ENCODE measurements at places on chromosomes 3 and 15.

DNA sequence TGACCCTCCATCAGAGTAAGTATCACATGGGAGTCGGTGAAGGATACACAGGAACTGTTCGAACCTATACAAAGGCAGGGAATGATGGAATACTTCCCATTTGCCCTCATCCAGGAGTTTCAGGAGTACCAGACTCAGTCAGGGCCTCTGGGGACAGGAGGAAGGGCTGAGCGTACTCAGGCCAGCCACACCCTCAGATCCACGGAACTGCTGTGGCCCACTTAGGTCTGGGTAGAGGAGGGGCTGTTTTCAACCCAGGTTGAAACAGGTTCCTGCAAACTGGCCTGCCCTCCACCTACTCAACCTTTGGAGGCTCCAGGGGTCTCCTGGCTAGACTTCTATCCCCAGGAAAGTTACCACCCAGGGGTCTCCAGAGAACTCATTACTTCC, 6.7 kb upstream of the IGDCC3 start:
- DNase-seq = no peak

- DNase-seq = no peak
Measured at GRCh38 chr15:80586161-80586560, 108.9 kb upstream of the ABHD17C start.

DNA sequence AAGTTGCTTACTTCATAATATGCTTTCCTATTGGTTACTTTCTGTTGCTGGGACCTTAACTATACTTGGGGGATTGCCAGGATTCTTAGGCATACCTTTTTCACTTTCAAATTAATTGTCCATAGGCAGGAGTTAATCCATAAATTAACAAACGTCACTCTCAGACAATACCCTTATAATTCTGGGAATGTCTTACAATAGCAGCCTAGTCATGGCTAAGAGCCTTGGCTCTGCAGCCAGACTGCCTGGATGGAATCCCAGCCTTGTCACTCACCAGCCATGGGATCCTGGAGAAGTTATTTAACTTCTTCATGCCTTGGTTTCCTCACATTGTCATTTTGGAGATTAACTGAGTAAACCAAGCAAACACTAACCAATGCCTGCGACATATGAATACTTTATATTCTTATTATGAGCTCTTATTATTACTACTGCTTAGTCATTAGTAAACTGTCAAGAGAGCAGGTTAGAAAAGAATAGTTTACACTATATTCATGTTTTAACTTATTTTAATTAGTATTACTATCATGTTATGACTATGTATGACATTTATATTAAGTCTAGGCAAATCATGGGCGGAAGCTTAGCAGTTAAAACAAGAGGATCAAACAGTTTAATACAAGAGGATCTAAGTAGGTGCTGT, 29.0 kb downstream of the GYG1 start:
- DNase-seq = no peak

GRCh38 chr3:194985031-194985578, 285.9 kb downstream of the XXYLT1 start:
- no peak for DNase-seq

GRCh38 chr3:151283387-151283786, 5.0 kb upstream of the P2RY14 start:
- DNase-seq = no peak

- DNase-seq = no peak
Measured at GRCh38 chr3:134311265-134311664, 60.6 kb upstream of the RYK start.

DNA sequence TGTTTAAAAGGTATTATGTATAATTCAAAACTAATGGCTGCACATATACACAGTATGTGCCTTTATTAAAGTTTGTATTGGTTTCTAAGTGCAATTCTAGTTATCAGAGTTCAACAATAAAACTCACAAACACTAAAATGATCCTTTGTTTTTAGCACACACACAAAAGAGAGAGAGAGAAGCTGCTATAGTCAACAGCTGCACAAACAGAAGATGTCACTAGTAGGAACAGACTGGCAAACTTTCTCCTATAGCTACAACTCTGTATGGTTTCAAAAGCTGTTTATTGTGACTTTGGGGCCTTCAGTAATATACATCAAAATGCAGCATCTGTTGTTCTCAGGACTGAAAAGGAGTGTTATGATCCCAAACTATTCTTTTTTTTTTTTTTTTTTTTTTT, 6.1 kb downstream of the SECISBP2L start:
- no peak for DNase-seq

DNA sequence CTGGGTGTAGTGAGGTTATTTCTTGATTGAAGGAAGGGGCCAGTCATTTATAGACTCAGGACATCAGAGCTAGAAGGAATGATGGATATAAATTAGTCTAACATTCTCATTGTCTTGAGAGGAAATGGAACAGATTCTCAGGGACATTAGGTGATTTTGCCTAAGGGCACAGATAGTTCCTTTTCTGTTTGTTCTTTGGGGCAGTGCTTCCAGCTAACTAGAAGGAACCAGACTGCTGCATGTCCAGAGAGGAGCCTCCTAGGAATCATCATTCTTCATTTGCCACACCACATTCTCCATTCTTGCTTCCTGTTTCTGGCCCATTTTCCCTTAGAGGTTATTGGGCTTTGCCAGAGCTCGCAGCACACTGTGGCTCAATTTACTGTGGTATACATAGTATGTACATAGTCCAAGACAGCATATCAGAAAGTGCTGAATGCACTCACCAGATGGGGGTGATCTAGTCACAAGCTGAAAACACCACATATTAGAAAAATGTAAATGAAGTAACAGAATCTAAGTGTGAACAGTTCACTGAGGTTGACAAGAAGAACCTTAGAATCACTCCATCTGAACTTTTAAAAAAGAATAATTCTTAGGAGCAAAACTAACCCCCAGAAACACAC, 62.7 kb upstream of the MYZAP start:
- no peak for DNase-seq

DNA sequence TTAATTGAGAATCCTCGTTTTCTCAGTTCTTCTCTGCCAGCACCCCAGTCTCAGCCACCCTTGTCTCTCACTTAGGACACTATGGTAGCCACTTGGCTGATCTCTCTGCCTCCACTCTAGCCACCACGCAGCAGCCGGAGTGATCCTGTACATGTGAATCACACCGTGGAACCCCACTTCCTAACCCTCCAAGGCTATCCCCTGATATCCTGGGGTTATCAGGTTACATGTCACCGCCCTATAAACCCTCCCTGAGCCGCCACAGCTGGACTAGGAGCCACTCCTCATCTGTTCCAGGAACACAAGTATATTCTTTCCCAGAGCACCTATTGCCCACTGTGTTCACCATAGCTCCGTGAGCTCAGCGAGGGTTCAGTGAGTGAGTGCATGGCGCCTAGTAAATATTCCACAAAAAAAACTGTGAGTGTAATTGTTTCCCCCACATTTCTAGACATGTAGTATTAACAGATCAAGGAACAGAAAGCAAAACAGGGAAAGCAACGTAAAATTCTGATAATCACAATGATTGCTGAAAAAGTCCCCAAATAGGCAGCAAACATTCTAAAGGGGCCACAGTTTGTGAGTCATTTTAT, 661 bp upstream of the PARP14 start:
- no peak for DNase-seq

GRCh38 chr15:62770752-62771151, 271.8 kb upstream of the TPM1 start:
- DNase-seq = no peak

- no peak for DNase-seq
Measured at GRCh38 chr3:8573342-8573926, 71.2 kb downstream of the SSUH2 start.

DNA sequence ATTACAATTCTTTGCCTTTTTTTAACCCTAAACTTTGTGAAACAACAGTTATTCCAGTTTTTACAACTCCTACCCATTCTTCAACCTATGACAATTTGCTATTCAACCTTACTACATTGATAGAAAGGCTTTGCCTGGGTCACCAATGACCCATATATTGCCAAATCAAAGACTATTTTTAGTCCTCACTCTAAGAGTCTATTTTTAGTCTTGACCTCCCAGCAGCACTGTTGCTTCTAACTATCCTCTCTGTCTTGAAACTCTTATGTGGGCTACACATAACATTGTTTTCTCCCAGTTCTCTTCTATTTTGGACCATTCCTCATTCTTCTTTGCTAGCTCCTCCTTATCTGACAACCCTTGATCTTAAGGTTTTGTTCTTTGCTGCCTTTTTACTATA, 71.4 kb downstream of the C3orf80 start:
- DNase-seq = no peak

GRCh38 chr15:92073044-92073785, 219.7 kb downstream of the SLCO3A1 start:
- DNase-seq = no peak

DNA sequence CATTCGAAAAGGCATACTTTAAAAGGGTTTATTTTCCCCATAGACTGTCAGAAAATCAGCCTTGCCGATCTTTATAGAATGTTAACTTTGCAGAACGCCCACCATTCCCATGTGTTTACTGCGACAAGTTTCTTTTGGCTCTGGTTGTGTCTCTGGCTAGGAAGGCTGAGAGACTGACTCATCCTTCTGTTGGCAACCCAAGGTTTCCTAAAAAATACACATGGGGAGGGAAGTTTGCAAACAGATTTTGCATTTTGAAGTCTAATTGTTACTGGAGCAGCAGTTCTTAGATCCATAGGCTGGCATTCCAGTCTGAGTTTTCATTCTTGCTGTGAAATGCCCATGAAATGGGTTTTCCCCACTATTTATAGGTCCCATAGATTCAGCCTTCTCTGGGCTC, 37.9 kb upstream of the MINAR1 start:
- DNase-seq = no peak

DNA sequence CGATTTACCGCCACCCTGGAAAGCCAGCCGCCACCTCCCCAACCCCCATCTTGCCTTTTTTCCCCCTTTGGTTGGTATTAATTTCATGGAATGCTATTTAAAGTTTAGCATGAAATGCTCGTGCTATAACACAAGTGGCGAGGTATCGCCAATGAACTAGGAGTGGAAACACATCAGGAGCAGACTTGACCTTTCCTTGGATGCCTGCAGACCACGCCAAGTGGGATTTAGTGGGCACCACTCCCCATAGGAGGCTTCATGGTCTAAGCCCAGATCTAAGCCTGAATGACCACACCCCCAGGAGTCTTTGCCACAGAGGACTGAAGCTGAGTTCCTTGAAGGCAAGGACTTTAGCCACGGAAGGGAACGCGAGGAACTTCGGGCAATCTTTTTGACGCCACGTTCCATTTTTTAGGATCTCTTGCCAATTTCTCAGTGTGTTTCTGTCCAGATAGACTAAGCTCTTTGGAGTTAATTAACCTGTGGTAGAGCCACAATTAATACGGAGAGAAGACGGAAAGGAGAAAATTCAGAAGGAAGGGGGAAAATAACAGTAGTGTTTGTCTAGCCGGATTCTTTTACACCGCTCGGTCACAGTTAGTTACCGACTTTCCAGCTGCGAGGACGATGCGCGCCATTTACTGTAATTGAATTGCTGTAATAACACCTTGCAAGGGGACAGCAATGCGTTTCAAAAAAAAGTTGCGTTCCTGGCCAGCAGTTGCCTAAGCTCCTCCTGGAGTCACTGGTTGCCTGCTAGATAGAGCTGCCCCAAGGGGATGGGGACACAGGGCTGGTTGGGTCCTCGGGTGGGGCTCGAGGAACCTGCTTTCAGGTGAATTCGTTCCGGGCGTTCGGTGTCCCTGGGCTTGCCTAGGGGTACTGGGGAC, 37.1 kb downstream of the NR2F2 start:
- DNase-seq = no peak
